ENCODE measurements at places on chromosomes 11 and 22.
A peak's percentile ranks its signal among the peaks of the same experiment; 100 is the strongest.

DNA sequence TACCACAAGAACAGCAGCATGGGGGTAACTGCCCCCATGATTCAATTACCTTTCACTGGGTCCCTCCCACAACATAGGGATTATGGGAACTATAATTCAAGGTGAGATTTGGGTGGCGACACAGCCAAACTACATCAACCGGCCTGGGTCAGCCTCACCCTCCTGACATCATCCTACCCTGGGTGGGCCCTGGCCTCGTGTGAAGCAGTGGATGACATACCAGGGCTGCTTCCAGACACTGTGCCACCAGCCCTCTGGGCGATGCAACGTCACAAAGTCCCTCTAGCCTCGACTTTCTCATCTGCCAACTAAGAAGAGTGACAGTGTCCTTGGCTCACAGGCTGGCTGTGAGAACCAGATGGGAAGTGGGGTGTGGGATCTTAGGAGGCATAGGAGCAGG is 8.7 kb upstream of the TPCN2 start:
- no peak for DNase-seq

DNA sequence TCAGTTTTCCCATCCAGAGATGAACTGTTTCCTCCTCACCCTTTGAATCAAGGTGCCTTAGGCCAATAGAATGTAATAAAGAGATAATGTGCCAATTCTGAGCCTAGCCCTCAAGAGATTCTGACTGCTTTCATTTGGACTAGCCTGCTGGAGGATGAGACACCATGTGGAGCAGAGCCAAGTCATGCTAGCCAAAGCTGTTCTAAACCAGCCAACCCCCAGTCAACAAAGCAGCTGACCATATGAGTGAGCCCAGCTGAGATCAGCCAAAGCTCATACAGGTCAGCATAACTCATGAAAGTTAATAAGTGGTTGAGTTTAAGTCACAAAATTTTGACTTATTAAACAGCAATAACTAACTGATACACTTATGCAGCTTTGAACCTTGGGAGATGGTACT is 66.7 kb upstream of the DBX1 start:
- DNase-seq: no peak

DNA sequence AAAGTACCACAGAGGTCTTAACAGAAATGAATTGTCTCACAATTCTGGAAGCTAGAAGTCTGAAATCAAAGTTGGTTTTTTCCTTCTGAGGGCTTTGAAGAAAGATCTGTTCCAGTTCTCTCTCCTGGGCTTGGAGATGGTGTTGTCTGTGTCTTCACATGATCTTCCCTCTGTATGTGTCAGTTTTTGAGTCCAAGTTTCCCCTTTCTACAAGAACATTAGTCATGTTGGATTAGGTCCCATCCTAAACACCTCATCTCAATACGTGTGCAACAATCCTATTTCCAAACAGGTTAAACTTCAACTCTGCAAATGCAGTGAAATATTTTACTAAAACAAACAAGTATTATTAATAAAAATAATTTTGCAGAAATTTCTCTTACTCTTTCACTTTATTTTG is 3.1 kb upstream of the PTS start:
- no peak for DNase-seq

DNA sequence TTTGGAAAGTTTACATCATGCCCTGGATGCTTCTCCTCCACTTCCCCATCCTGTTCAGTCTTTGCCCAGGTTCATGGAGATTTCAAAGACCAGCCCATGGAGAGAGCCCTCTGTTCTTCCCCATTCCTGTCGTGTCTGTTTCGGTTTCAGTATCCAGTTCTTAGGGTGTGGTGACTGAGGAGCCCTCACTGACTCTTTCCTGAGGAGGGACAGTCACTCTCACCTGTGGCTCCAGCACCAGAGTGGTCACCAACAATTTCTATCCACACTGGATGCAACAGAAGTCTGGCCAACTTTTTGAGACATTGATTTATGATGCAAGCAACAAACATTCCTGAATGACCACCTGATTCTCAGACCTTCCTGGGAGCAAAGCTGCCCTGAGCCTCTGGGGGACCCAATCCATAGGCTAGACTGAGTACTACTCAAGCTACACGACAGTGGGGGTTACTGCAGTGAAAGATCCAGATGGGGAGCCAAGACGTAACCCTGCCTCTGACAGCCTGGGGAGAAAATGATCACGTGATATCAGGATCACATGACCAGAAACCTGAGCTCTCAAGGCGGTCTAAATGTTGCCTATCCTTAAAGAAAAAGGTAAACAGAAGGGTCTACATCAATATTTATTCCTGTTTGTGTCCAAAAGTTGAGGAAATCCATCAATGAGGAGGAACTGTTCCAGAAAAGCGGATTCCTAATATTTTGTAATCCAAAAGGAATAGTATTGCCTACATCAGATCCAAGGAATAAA is 76.2 kb upstream of the VPREB1 start:
- DNase-seq: peak; percentile 55

DNA sequence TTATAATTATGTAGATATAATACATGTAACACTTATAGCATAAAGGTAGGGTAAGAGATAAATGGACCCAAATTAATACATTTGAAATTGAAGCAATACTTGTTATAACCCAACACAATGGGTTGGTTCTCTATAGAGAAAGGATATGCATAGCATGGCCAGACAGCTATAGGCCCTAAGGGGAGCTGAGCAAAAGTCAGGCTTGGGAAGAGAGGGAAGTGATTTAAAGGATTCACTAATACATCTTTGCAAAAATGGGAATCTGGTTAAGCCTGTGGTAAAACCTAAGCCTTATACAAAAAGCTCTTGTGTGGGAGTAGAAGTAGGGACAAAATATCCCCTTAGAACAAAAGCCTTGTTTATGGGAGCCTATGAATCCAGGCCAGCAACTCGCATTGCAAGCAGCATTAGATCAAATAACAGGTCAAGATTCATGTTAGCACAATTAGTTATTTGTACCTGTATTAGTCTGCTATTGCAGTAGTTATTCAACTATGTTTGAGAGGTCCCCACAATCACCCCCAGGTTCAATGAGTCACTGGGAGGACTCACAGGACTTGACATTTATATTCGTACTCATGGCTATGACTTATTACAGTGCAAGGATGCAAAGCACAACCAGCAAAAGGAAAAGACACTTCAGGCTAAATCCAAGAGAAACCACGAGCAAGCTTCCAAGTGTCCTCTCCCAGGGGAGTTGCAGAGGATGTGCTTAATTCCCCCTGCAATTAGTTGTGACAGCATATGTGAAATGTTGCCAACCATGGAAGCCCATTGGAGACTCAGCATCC is 144.7 kb upstream of the LMO1 start:
- peak; percentile 25 for DNase-seq

GRCh38 chr11:28243061-28243460 is 134.9 kb downstream of the METTL15 start:
- no peak for DNase-seq

DNA sequence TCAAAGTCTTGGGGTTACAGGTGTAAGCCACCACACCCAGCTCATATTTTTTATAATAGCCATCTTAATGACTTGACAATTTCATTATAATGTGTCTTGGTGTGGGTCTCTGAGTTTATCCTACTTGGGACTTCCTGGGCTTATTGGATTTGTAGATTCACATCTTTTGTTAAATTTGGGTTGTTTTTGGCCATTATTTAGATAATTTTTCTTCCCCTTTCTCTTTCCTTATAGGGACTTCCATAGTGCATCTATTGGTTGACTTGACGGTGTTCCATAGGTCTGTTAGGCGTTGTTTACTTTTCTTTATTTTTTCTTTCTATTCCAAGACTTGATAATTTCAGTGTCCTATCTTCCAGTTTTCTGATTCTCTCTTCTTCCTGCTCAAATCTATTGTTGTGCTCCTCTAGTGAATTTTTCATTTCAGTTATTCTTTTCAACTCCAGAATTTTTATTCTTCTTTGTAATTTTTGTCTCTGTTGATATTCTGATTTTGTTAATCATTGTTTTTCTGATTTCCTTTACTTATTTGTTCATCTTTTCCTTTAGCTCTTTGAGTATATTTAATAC is 45.6 kb downstream of the RRM1 start:
- DNase-seq: no peak

- DNase-seq: no peak
Measured at GRCh38 chr11:68468217-68468828, 7.8 kb downstream of the PPP6R3 start.

DNA sequence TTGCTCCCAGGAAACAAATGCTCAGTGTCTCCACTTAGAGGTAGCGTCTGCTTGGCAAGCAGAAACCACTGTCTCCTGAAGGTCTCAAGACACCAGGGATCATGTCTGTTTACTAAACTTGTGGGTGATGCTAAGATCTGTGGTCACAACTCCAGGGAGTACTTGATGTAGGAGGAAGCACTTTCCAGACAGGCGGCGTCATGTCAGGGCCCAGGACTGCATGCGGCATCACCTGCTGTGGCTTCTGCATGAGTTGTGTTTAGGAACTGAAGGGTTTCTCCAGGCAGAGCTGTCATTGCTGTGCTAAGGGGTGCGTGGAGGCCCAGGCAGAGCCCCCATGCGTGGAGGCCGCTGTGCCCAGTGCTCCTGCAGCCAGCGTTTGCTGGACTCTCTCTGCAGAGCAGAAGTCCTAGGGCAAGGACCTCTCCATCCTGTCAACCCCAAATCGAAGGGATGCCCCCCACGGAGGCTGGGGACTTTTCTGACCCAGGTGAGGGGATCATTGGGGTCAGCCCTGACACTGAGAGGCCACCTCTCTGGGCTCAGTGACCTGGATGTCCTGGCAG is 8.1 kb upstream of the PANX2 start:
- DNase-seq: no peak

DNA sequence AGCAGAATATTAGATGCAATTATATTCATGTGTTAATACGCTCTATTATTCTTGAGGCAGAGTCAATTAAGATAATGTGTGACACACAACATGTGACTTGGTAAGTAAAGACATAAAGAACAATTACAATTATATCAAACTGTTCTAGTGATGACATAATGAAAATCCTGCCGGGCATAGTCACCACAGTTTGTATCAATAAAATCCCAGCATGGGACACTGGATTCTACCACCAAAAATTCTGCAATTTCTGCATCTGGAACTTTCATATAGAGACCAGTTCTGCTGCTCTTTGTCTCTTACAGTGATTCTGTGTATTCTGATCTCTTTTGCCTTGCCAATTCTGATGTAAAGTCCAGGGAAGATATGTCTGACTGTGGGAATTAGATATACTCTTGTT is 495.6 kb upstream of the LRRC4C start:
- no peak for DNase-seq

DNA sequence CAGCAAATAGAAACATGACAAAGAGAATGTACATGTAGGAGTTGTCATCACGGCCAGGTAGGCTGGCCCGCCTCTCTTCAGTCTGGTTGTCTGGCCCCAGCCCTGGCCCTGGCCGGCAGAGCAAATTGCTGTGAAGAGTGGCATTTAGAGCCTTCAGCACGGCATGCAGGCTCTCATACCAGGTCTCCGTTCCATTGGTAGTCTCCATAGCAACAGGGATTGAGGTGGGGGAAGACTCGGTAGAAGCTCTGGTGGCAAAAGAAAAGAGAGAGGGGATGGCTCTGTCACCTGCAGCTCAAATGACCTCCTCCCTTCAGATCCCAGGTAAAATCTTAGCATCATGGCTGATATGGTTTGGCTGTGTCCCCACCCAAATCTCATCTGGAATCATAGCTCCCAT is 10.0 kb downstream of the KCNE3 start:
- no peak for DNase-seq

DNA sequence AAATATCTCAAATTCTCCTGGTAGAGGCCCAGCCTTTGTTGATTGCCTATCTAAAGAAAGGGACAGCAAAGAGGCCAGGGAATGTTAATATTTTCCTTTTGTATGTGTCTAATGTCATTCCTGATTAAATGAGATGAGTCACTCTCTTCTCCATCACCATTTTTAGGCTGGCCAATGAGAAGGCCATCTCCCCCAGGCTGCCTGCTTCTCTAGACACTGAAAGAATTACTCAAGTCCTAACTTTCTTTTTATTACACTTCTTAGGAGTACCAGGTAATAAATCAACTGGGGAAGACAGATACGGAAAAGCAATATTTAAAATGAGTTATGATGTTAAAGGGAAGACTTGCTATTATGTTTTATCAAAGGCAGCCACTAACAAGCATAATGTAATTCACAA is 259.2 kb upstream of the SORL1-AS1 start:
- no peak for DNase-seq

- no peak for DNase-seq
Measured at GRCh38 chr11:120564573-120565311, 53.2 kb downstream of the GRIK4 start.

DNA sequence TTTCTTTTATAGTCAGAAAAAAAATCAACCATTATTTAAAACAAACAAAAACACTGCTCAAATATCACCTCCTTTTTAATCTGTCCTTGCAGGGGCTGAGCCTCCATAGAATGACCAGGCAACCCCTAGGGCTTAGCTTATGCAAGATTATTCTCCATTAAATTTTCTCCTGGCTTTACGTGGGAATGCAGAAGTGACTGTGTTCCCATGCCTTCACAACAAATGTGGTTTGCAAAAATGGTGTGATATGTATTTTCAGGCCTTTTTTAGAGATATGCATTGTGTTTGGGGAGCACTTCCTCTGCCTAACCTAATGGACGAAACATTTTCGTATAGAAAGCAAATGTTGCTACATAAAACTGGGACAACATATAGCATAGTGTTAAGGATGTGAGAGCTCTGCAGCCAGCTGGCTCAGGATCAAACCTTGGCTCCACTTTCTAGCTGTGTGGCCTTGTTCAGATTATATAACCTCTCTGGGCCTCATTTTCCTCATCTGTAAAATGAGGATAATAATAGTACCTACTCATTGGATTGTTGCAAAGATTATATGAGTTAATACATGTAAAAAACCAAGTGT is 82.6 kb downstream of the PARVA start:
- no peak for DNase-seq

GRCh38 chr11:124329787-124330478 is 9.9 kb upstream of the OR8D2 start:
- DNase-seq: no peak

DNA sequence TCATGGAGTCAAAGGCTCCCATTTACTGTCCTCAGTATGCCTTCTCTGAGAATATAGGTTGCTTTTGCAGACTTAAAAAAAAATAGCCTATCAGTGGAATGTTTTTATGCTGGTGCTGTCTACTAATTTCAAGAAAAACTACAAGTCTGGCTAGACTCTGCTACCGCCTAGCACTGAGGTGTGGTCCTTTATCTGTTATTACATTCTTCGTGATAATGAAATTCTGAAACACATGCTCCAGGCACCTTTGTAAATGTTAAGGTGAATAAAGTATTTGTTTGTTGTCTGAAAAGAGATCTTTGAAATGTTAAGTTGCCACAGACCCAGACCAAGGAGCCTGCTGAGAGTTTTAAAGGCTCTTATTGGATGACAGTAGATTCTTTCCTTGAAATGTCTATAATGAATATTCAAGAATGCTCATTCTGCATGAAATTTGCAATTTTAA is 95.3 kb downstream of the DBX1 start:
- DNase-seq: no peak

Data from NCI-H2107 (cell line).